NCI-H1694 (cell line): ENCODE measurements at places on chromosomes 7 and 10.

DNA sequence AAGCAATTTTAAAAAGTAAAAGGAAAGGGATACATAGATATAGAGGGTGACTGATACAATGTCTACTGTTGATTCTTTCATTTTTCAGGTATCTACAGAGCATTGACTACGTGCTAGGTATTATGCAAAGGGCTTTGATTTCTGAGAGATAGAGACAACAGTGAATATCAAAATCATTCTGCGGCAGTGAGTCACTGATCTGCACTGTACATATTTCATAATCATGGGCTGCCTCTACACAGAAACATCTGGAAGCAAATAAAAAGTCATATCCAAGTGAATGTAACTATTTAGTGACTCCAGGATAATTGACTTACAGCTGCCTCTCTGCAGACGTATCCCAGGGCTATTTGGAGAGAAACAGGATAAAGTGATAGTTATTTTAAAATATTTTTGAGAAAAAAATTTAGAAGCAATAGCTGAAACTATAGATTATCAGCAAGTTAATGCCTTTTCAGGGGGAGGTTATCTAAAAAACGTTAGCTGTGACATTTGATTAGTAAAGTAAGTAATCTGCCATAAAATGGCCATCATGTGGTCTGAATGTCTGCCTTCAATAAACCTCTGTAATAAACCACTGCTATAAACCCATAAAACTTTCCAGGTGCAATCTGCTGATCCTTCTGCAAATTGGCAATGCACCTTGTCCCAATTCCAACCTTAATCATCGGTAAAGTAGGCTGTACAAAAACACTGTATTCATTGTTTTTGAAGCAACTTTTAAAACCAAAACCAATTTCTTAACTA lies 43.7 kb downstream of the CPXM2 start:
- DNase-seq: no peak

DNA sequence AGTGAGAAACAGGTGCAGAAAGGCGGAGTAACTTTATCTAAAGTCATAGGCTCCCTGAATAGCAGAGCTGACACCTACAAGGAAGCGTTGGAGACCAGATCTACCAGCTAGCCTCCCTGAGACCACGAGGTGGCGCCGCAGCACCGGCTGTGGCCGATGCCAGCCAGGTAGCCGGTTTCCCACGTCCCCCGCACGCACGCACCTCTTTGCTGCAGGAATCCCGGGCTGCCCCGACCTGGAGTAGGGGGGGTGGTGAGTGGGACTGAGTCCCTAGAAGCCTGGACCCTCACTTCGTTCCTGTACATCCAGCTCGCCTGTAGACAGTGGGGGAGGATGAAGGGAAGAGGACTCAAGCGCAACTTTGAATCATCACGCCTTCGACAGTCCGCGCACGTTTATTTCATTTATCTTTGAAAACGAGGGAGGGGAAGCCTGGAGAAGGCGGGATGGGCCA lies 3.7 kb downstream of the ELOVL3 start:
- peak; percentile 58 for DNase-seq

DNA sequence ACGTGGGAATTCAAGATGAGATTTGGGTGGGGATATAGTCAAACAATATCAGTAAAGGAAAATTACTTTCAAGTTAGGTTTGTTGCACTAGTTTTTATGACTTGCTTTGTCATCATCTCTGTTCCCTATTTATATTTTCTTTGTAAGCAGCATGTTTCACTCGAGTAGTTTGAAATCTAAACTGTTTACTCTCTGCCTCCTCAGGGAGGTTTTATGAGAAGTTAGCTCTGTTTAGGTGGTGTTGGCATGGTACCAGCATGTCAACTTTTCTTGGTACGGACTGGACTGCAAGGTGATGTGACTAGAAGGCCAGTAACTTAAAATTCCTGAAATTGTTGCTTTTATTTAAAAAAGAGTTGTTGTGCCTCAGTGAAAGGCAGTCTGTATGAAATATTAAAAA lies 59.2 kb upstream of the MTPN start:
- DNase-seq: no peak

- DNase-seq: no peak
Measured at GRCh38 chr7:11591055-11591633, 240.9 kb downstream of the THSD7A start.

DNA sequence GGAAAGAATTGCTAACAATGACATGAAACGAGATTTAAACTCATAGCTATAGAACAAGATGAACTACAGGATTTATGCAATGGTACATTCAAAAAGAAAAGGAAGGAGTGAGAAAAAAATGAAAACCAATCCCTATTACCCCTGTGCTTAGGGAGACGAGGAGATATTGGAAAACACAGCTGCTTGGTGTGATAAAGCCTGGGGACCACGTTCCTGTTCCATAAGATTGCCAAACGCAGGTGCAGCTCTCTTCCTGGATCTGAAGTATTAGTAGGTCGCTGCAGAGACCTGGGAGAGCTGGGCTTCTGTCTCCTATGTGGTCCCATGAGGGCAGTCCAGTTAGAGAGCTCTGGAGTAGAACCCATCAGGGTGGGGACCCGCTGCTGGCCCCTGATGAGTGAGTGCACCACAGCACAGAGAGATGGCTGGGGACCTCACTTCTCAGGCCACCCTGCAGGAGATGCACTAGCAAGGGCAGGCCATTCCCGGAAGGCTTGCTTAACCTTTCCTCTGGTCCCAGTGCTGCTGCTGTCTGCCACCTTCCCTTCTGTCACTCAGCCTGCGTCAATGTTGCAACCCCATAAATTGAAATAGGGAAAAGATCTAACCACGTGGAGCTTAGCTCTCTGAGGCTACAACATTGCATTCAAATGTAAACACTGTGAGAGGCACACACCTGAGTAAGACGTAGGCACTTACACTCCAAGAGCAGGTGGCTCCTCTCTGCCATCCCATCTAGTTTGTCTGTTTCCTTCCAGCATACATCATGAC lies 57.9 kb downstream of the MTPN start:
- no peak for DNase-seq

DNA sequence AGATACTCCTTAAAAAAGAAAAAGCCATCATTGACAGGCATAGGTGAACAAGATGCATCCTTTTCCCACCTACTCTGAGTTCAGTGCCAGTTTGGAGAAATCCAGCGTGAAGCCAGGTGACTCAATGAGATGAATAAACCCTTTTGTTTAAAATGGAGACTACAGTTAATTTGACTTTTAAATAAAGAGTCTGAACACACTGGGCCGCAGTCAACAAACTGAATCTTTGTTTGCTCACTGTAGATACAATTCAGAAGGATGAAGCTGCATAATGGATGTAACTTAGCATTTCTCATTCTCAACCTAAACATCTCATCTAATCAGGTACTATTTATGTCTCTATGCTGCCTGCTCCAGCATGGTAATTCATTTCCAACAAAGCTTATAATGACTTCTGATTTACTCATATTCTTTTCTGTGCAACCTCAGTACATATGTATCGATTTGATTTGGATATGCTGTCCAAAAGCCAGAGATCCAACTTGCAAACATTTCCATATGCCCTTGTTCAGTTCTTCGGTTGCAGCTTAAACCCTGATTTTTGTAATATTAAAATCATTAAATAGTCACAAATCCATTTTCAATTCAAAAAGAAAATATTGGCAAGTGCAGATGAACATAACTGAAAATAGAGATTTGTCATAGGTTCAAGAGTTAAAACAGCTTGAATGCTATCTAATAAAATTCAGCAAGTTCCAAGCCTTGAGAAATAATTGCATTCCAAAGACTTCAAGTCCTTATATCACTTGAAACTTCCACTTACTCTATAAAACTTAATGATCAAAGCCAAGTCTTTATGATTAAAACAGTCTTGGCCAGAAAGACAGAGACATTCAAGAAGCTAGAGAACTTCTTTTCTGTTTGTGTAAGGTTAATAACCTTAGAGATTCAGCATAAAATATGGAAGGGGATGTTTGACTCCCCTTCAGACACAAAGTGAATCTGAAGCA lies 67.8 kb downstream of the CPVL start:
- DNase-seq: no peak

DNA sequence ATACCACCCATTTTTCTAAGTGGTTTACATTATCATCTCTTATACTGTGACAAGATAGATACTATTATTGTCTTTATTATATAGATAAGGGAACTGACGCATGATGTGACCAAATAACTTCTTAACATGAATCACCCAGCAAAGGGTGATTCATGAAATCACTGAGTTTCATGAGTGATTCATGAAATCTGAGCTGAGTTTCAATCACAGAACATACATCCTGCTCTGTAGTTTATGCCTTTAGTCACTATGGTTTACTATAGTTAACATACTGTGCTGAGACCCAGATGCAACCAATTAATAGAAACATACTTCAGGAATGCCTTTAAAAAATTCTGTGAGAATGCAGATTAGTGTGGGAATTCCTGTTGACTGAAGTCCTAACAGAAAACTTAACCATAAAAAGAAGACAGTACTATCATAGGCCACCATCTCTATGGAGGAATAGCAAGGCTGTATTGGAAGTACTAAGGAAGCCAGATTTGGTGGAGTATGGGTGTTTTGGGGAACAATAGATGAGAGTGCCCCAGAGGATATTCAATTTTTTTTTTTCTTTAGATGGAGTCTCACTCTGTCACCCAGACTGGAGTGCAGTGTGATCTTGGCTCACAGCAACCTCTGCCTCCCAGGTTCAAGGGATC lies 43.1 kb upstream of the SEMA3A start:
- DNase-seq: no peak

GRCh38 chr7:100679129-100679926 lies 5.8 kb downstream of the GNB2 start:
- DNase-seq: no peak

GRCh38 chr7:95660023-95660434 lies 63.7 kb upstream of the PDK4 start:
- DNase-seq: no peak

DNA sequence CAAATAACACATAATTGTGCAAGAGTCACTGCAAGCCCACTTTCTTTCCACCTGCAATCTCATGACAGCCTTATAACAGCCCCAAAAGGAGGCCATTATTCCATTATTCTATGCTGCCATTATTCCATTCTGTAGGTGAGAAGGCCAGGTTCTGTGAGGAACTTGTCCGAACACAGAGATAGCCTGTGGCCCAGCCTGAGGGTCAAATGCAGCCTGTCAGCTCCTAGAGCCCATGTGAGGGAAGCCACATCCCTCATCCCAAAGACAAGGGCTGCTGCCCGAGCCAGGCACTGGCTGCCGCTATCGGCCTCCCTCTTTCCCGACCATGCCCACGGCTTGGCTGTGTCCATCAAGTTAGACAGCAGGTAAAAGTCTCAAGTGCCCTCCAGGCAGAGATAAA lies 24.1 kb upstream of the C10orf71 start:
- DNase-seq: no peak

GRCh38 chr10:63454631-63455030 lies 11.1 kb downstream of the JMJD1C start:
- DNase-seq: no peak

GRCh38 chr10:72709041-72709440 lies 17.1 kb downstream of the MCU start:
- DNase-seq: no peak

GRCh38 chr10:74977913-74978847 lies 133.3 kb upstream of the SAMD8 start:
- DNase-seq: no peak

- no peak for DNase-seq
Measured at GRCh38 chr10:6128591-6129251, 39.9 kb downstream of the RBM17 start.

DNA sequence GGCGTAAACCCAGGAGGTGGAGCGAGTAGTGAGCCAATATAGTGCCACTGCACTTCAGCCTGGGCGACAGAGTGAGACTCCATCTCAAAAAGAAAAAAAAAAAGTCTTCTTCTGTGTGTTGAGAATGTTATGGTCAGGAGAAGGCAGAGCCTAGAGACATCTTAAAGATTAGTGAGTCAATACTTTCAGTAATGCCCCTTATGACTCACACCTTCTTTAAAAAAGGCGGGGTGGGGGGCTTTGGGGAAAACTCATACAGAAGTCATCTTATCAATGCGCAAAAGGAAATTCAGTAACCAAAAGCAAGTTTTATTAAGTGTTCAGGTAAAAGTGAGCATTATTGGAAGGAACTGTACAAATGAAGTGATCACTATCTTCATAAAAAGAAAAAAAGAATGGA lies 1369.8 kb upstream of the LRRTM3 start:
- no peak for DNase-seq

- DNase-seq: no peak
Measured at GRCh38 chr7:12557282-12557681, 13.2 kb upstream of the SCIN start.

DNA sequence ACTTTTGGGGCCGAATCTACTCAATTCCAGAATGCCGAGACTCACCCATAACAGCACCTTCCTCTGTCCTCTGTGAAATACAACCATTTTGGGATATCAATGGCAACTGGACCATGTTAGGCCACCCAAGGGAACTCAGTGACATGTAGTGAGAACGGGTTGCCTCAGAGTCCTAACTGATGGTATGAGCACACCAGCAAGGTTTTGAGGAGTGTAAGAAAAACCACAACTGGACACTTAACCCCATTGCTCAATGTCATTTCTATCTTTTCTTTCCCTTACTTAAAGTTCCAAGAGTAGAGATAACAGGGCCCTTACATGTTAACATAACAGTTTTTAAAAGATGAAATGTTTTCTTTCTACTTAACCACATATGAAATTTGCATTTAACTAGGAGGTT lies 67.1 kb downstream of the TNS3 start:
- no peak for DNase-seq

DNA sequence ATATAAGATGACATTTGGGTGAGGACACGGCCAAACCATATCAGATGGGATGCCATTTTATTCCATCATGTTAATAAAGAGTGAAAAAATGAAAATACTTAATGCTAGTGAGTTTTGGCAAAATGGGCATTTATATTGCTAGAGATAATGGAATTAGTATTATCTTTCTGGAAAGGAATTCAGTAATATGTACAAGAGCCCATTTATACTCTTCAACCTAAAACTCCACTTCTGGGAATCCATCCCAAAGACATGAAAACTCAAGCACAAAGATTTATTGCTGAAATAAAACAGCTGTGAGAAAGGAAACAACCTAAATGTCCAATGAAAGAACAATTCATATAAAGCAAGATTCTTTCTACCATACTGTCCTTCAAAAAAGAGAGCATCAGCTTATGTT lies 96.0 kb upstream of the TMEM168 start:
- DNase-seq: no peak

- DNase-seq: peak; percentile 49
Measured at GRCh38 chr10:5873515-5873995, 16.1 kb downstream of the ANKRD16 start.

DNA sequence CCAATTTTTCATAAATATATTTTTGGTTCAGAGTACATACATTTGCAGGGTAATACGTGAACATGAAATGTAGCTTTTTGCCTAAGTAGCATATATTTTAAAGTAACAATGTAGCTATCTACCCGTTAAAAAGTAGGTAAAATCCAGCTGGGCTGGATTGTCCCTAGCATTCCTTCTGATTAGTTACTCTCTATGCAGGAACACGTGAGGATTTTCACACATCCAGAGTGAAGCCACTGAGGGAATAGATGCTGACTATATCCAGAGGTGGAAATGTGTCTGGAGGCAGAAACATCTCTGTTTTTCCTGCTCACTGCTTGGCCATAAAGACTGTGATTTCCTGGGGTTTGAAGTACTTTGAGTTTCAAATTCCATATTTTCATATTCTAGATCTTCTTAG lies 338.9 kb upstream of the KIAA1217 start:
- no peak for DNase-seq

GRCh38 chr7:40808378-40808942 lies 673.7 kb downstream of the SUGCT start:
- DNase-seq: no peak

- DNase-seq: no peak
Measured at GRCh38 chr7:81195033-81195432, 276.2 kb upstream of the SEMA3C start.
